ENCODE measurements at places on chromosomes 6 and 20. TPM values are rescaled to one million over a fixed set of nuclear protein-coding genes. Genes with fewer than 3 reads are reported as not detected.

FBXO9 gene
- 85.7 TPM for total RNA-seq

PPIL6 gene
- 7.9 TPM for total RNA-seq

POU5F1 gene
- total RNA-seq: 0.49 TPM

C20orf144 gene
- 0.27 TPM for total RNA-seq

RAB32 gene
- total RNA-seq: 20.1 TPM

ULBP3 gene
- total RNA-seq: 16.2 TPM

TPX2 gene
- 71.9 TPM for total RNA-seq

DUSP15 gene
- 13.2 TPM for total RNA-seq

DNA sequence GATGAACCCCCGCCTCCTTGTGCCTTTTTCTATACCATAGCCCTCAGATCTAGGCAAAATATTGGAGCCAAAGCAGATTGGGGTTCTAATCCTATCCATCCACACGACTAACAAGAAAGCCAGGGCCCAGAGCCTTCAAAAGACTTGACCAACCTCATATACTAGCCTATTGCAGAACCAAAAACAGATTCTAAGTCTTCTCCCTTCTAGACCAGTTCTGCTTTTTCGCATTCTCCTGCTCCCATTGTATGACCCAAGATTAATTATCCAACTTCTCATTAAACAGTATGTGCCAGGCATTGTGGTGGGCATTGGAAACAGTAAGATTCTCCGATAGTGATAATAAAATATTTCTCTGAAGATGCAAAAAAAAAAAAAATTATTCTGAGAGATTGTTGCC, 113.7 kb upstream of the JARID2 start:
- H3K36me3 ChIP-seq: no peaks in the 10 kb centered on the region
- no peak for DNase-seq
- peaks cover 4% of the 10 kb centered on the region for H3K4me1 ChIP-seq
- no peak overlapping the region for H3K4me3 ChIP-seq
- no peak overlapping the region for H3K27ac ChIP-seq

DNA sequence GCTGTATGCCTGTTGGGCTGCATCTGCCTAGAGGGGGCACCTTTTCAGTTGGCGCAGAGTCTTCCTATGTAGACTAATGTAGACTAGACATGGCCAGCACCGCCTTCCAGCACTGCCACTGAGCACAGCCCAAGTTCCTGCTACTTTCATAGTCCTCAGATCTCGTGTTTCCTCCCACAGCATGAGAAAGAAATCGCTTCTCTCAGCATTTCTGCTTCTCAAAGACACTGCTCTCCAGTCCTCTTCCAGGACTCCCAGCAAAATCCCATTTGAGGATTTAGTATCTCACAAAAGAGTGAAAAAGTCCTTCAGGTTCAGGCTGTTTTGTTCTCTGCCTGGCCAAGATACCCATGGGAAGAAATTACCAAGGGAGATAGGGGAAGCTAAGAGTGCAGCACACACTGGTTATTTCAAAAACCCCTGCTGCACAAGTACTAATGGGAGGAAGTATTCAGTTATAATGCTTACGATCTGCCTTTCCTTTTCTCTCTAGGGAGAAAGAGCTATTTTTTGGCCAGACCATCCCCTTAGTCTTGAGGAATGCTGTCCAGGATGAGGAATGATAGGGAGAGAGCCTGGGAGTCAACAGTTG, 35.7 kb downstream of the OGFRL1 start:
- no peak overlapping the region for H3K27ac ChIP-seq
- no peaks in the 10 kb centered on the region for H3K36me3 ChIP-seq
- no peak overlapping the region for H3K4me3 ChIP-seq
- H3K4me1 ChIP-seq: peaks cover 2% of the 10 kb centered on the region
- DNase-seq: no peak

DNA sequence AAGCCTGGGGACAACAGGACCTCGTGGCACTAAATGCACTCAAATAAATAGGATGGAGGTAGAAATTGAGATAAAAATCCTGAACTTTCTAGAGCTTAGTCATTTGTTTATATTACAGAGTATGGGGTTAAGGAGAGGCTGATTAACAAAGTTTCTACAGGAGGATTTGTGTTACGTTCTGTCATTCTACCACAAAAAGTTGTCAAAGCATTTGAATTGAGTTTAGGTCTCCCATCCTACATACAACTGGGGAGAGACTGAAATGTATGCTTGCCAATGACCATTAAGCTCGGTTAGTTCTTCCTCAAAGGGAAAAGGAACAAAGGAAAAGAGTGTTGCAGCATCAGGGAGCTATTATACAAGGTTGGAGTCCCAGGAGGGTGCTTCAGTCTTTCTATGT, 597.9 kb downstream of the COL12A1 start:
- H3K36me3 ChIP-seq: no peaks in the 10 kb centered on the region
- H3K27me3 ChIP-seq: no peaks in the 10 kb centered on the region
- H3K4me3 ChIP-seq: no peak overlapping the region
- no peak overlapping the region for H3K27ac ChIP-seq
- no peaks in the 10 kb centered on the region for H3K4me1 ChIP-seq
- no peak for DNase-seq

DNA sequence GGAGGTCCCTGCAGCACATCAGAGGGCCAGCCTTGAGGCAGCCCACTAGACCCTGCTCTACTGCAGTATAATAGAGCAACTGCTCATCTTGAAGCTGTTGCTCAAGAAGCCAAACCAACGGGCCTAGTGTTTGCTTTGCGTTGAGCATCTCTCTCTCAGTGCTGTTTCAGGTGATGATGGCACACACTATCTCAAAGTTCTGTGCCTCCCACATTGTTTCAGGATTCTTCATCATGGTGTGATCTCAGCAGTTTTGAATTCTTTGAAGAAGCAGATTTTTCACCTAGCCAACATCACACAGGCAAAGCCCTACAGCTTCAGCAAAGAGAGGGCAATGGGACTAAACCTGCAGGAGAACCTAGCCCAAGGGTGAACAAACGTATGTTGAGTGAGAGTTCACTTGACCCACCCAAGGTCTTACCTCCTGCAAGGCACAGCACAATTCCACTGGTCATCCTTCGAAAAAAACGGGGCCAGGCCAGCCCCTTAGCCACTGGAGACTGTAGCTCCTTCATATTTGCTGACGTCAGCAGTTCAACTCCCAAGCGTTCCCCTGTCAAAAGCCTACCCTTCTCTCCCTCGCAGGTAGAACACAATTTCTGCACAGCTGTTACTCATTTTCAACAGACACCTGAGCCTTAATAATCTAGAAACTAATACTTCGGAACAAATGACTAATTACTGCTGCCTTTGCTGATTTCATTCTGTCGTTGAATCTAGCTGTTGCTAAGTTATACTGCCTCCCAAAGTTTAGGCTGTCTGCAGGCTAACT, 15.8 kb downstream of the MYB start:
- H3K27me3 ChIP-seq: no peaks in the 10 kb centered on the region
- no peak for DNase-seq
- H3K36me3 ChIP-seq: peaks cover 14% of the 10 kb centered on the region

Data from progenitor cell of endocrine pancreas (in vitro differentiated cells).